ENCODE measurements at places on chromosomes 6 and 20.

DNA sequence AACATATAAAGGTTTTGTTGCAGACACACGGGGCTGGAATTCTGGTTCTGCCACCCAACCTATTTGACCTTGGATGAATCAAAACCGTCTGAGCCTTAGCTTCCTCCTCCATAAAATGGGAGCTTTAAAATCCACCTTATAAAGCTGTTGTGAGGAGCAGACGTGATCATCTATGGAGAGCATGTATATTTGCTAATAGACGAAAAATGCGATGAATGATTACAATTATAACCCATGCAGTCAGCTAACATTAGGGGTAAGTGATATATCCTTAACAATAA is 586 bp upstream of the NUP153 start:
- no peak for DNase-seq

DNA sequence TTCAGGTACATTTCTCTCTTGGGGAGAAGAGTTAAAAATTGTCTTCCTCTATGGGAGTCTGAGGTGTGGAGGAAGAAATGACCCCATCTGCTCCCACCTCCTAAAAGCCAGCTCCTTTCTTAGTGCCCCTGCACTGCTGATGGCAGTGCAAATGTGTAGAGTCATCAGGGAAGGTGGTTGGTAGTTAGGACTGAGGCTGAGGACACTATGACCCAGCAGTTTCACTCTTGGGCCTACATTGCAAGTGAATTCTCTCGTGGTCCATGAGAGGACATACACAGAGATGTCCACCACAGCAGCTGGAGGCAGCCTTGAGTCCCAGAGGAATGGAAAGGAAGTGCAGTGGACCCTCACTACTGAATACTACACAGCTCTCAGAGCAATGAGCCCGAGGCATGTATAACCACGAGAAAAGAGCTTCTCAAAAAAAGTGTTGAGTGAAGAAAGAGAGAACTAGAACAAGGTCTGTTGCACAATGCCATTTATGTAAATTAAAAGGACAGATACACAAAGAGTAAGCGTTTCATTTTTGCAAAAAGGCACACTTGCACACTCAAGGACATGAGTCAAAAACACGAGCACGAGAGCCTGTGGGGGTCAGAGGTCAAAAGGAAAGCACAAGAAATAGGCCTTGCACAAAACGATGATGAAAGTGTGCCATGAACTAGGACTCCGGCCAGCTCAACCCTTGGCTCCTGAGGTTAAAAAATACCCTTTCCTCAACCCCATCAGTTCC is 308.2 kb upstream of the PRND start:
- DNase-seq, result no peak

GRCh38 chr6:161494566-161494965 is 220.7 kb upstream of the AGPAT4 start:
- DNase-seq, result no peak

GRCh38 chr6:14732226-14732843 is 513.5 kb upstream of the JARID2 start:
- no peak for DNase-seq

DNA sequence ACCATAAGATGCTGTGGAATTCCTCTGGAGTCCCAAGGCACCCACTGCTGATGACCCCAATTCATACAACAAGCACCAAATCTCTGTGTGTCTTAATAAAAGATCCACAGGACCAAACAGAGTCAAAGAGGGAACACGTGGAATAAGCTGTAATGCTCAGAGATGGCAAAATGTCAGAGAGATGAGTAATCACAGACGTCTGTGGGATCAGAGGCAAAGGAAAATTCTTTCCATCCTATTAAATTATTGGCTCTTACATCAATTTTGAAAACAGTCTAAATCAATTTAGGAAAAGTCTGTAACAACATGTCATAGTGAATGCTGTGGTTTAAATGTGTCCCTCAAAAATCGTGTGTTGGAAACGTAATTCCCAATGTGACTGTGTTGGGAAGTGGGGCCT is 17.5 kb upstream of the SAMD3 start:
- no peak for DNase-seq

- DNase-seq, result no peak
Observed at GRCh38 chr6:40798069-40798770, 211.1 kb upstream of the LRFN2 start.

- no peak for DNase-seq
Observed at GRCh38 chr6:128280066-128280465, 240.3 kb downstream of the PTPRK start.

DNA sequence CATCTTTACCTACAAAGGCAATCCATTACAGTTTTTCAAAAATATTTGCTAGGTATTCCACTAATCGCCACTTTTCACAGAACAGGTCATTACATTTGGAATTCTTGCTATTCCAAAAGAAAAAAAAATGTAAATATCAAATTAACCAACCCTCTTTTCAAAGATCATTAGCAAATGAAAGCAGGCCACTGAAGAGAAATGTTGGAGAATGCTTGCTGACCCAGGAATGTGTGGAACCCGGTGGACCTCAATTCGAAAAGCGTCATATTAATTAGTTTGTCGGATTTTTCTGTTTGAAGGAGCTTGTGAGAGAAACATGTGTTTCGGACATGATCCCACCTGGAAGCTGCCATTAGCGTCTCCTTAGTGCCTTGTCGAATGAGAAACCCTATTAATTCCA is 27.9 kb upstream of the SERPINB9 start:
- DNase-seq, result no peak

- no peak for DNase-seq
Observed at GRCh38 chr6:78615430-78615904, 251.9 kb upstream of the IRAK1BP1 start.

- no peak for DNase-seq
Observed at GRCh38 chr6:22804620-22805261, 235.4 kb downstream of the HDGFL1 start.

DNA sequence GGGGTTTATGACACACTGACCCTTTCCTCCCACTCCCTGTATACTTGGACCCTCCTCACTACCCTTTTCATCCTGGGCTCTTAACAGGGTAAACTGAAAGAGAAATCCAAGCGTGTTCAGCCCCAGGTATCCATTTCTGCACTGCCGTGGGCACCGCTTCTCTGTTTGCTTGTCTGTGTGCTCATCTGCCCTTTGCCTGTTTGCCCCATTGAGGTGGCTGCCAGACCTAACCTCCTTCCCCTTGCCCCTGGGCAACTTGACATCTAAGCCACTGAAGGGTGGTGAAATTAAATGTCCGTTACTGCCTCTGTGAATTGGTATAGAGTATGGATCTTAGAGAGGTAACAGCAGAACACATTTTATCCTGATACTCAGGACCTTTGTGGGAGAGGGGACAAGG is 38.7 kb downstream of the ACSS2 start:
- no peak for DNase-seq

- DNase-seq, result no peak
Observed at GRCh38 chr6:112321941-112322424, 25.1 kb upstream of the RFPL4B start.

GRCh38 chr20:38007526-38007925 is 25.7 kb downstream of the TTI1 start:
- DNase-seq, result no peak

DNA sequence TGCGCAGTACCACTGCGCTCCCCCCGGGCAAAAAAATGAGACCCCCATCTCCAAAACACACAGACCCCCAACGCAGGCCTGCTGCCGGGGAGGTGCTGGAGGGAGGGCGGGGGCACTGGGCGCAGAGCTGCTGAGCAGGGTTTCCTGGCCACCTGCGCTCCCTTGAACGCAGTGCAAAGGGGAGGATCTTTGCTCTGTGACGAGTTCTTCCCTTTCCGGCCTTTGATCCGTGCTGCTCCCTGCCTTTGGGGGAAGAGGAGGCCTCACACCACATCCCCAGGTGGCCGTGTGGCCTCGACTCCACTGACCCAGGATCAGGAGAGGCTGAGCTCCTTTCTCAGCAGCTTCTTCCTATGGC is 8.9 kb upstream of the COL20A1 start:
- DNase-seq, result no peak

DNA sequence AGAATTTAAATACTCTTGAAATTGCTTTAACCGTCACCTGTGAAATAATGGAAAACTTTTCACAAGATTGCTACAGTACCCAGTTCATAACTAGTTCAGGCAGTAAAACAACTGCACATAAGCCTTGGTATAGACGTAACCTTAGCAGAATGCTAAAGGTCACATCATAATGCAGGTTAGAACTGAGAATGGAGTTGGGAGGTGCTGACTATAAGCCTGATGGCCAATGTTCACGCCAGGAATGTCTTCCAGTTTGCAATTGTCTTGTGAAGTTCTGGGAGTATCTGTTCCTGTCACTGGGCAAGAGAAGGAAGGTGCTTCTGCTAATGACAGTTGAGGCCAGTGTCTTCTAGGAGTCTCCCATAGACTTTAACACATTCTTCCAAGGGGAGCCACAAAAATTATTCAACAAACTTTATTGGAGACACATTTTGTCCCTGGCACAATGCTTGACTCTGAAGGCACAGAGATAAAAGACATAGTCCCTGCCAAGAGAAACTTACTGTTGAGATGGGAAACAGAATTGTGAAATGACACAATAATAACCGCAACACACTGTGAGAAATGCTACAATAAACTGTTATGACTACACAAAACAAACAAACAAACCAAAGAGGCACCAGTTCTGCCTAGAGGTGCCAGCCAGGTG is 24.6 kb upstream of the CEP162 start:
- no peak for DNase-seq

- no peak for DNase-seq
Observed at GRCh38 chr6:71011871-71012371, 55.1 kb upstream of the B3GAT2 start.

DNA sequence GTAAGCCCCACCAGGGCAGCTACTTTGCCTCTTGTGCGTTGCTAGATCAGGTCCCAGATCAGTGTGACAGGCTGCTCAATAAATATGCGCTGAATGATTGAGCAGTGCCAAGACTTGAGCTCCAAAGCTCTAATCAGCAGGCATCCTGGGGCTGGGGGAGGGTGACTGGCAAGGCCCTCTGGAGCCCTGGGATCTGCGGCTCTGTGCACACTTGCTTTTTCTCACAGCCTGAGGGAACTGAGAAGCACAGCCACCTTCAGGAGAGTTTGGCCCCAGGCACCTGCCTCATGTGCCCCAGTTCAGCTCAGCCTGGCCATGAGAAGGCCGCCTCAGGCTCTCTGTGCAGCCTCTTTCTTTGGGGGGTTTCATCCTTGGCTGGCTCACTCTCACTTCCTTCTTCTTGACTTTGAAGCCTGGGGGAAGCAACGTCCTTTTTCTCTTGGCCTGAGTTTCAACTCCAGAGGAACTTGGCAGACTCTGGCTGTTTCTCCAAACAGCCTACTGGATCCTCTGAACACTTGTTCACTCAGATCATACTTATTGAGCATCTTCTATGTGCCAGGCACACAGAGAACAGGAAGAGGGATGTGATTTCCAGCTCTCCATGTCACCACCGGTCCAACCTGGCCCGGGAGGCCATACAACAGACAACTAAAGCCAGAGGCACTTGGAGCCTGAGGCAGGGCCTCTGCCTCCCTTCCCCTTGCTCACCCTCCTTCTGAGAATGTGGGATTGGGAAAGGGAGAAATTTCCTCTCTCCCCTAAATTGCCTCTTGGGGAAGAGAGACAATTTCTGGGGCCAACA is 114.0 kb downstream of the VEGFA start:
- DNase-seq, result no peak

DNA sequence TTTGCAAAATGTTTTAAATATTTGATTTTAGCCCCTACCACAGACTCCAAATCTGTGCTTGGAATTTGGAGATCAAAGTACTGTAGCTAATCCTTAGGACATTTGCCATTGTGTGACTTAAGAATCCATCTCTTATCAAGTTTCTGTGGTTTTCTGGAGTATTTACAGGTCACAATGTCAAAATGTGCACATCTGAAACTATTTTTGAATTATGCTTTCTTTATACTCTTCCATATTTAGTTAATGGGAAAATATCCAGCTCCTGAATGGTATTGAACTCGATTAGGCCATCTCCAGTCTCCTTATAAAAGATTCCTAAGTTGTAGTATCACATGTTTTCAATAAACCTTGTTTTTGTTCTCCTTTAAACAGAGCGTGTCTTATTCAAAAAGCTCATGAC is 162.5 kb downstream of the KHDC1L start:
- no peak for DNase-seq

DNA sequence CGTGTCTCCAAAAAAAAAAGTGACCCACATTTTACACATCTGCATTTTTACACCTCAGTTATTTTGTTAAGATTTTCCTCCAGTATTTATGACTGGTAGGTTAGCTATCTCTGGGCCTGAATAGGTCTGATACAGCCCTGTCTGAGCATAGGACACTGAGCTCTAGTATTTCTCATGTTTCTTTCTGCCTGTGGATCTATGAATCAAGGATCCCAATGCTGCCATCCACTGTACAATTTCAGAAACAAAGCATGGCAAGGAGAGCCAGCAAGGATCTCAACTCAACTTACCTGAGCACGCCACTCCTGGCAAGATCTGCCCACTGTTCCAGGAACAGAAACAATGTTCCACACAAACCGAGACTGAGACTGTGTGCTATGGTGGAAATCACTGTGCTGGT is 36.4 kb upstream of the ENPP5 start:
- no peak for DNase-seq

DNA sequence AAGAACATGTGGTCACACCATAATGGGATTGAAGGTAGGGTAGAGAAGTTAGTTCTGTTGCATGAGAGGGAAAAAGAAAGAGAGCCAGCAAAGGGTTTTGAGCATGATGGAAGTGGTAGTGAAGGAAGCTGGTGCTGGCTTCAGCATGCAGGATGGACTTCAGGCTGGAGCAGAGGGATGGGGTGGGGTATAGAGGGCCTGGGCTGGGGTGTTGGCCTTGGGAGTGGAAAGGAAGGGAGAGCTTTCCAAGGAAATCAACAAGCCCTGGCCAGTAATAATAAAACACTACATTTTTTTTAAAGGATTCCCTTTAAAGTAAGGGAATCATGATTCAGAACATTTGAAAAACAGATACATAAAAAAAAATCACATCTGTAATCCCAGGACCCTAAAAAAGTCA is 61.2 kb downstream of the LAMA4 start:
- DNase-seq, result no peak

DNA sequence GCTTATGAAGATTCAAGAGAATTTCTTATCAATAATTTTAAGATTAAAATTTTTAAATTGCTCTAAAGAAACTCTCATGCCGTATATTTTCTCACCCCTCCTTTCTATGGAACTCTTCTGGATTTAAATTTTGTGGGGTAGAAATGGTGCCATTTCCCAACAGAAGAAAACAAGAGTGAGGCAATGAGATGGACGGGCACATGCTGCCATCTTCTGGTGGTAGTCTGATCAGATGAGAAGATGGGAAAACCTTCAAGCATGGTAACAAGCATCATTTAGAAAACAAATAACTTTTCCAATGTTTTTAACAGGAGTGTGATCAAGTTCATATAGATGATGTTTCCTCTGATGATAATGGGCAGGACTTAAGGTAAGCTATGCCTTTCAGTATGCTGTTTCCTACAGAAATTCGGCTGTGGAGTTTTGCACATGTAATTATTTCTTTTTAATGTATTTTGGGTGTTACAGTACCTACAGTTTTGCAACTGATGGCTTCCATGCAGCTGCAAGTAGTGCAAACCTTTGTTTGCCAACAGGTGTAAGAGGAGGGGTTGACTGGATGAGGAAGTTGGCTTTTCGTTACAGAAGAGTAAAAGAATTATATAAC is 271.4 kb downstream of the EYA4 start:
- DNase-seq, result peak; percentile 61

- no peak for DNase-seq
Observed at GRCh38 chr6:163564534-163564933, 150.0 kb downstream of the QKI start.
